ENCODE measurements at places on chromosomes 3 and 15. TPM values are rescaled to one million over a fixed set of nuclear protein-coding genes. Genes with fewer than 3 reads are reported as not detected.

DNA sequence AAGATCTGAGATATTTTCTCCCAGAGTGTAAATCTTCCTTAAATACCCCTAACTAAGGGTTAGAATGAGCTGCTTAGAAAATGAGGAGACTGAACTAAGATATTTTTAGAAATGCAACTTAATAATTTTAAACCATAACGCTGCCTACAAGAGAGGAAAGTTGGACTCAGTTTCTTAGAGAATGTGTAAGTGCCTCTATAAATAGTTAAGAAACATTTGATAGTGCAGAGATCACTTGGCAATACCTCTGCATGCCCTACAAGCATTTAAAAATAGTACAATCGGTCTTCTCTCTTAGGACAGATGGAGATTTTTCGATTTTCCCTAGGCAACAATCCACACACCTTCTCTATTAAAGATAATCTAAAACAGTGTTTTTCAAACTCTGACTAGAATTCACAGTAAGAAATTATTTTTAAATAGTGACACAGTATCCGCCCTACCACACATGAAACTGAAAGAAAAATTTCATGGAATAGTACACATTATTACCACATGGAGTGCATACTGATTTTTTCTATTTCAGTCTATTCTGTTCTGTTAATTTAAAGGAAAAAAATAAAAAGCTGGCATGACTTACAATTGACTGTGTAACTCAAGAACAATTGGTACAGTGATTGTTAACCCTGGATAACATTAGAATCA lies 83.2 kb downstream of the GADL1 start:
- no peak for DNase-seq
- no peak overlapping the region for H3K4me3 ChIP-seq
- peak overlapping the region; percentile 57 for H3K27ac ChIP-seq

DNA sequence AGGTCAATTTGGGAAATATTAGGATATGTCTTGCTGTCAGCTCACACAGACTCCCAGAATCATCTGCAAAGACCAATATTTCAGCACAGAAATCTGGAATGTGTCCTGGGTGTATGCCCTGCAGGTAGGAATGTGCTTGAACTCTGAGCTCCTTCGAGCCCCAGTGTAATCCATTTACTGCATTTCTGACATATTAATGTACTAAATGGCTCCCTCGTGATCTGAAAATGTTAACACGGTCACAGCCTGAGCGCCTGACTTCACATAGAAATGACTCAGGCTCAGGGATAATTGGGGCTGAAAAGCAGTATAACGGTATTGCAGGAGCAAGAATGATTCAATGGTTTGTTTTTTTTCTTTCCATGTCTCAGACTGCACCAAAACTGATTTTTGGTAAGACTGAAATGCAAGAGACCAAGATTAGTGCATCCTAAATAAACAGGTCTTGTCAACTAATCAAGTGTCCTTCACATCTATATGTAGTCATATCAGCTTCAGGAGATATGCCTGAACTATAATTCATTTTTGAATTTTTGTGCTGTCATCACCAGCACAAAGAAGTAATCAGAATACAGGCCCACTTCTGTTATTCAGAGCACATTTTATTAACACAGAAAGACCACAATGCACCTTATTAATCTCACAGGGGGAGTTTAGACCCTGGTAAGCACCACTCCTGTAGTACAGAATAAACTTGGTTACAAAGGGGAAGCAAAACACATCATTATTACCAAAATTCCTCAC lies 49.8 kb downstream of the DCLK3 start:
- no peaks in the 10 kb centered on the region for H3K4me1 ChIP-seq
- no peak overlapping the region for H3K4me3 ChIP-seq
- H3K36me3 ChIP-seq: no peaks in the 10 kb centered on the region
- H3K27ac ChIP-seq: no peak overlapping the region
- DNase-seq: no peak
- H3K27me3 ChIP-seq: no peaks in the 10 kb centered on the region

DNA sequence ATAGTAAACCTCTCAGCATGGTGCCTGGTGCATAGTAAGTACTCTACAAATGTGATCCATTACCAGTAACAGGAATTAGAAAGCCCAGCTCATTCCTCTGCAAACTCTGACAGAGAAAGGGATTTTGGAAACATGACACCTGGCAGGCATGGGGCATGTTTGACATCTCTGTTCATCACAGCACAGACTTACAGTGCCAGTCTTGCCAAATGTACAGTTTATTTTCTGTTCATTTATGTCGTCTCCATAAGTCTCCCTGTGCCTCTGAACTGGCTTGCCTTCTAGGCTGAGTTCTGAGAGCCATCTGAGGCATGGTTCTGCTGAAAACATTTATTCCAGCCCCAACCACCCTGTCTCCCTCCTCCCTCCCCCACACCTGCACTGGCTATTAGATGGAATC lies 67.0 kb upstream of the CTDSPL start:
- H3K27me3 ChIP-seq: no peaks in the 10 kb centered on the region
- no peaks in the 10 kb centered on the region for H3K4me1 ChIP-seq
- no peak overlapping the region for H3K4me3 ChIP-seq
- DNase-seq: no peak
- H3K27ac ChIP-seq: no peak overlapping the region
- peaks cover 78% of the 10 kb centered on the region for H3K36me3 ChIP-seq

DNA sequence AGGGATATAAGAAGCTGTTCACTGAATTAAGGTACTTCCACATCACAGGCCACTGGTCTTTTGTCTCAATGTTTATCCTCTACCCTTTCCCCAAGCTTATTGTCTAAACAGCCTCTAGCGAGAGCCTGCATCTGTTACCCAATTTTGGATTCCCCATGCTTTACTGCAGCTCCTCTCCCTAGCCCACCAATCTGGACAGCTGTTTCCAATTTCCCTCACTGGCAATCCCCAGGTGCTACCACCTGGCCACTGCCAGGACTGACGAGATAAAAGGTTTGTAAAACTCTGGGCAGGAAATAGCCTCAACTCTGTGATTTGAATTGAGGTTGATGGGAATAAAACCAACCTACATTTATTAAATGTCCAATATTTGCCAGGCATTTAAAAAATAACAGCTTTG lies 58.0 kb upstream of the TEX9 start:
- no peak for DNase-seq
- H3K36me3 ChIP-seq: no peaks in the 10 kb centered on the region
- H3K4me1 ChIP-seq: no peaks in the 10 kb centered on the region
- H3K27ac ChIP-seq: no peak overlapping the region

DNA sequence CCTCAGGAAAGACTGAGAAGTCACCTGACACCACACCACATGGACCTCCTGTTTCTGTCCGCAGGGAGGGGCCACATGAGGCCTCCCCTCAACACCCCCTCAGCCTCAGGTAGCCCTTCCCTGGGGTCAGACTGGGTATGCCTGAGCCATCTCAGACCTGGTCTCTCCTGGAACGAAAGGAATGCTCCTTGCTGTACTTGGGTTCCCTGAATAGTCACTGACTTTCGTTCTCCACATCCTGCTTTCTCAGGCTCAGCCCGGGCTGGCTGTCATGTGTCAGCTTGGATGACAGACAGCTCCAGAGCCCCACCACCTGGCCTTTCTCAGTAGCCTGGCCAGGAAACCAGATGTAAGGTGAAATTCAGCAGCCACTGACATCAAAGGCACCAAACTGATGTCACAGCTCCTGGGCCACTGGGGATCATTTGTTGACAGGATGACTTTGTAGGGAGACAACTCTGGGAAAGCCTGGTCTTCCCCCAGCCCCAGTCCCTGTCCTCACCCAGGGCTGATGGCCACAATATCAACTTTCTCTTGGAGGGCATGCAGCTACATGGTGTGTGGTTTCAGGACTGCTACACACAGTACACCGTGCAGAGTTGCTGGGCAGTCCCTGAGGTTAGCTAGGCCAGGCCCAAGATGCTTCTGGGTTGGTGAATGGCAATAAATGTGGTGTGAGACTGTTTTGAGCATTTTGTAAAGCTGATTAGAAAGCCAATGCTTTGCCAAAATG lies 141.4 kb upstream of the MRPS22 start:
- DNase-seq: no peak
- no peaks in the 10 kb centered on the region for H3K36me3 ChIP-seq
- H3K27ac ChIP-seq: no peak overlapping the region
- no peaks in the 10 kb centered on the region for H3K4me1 ChIP-seq
- no peaks in the 10 kb centered on the region for H3K27me3 ChIP-seq
- no peak overlapping the region for H3K4me3 ChIP-seq

DNA sequence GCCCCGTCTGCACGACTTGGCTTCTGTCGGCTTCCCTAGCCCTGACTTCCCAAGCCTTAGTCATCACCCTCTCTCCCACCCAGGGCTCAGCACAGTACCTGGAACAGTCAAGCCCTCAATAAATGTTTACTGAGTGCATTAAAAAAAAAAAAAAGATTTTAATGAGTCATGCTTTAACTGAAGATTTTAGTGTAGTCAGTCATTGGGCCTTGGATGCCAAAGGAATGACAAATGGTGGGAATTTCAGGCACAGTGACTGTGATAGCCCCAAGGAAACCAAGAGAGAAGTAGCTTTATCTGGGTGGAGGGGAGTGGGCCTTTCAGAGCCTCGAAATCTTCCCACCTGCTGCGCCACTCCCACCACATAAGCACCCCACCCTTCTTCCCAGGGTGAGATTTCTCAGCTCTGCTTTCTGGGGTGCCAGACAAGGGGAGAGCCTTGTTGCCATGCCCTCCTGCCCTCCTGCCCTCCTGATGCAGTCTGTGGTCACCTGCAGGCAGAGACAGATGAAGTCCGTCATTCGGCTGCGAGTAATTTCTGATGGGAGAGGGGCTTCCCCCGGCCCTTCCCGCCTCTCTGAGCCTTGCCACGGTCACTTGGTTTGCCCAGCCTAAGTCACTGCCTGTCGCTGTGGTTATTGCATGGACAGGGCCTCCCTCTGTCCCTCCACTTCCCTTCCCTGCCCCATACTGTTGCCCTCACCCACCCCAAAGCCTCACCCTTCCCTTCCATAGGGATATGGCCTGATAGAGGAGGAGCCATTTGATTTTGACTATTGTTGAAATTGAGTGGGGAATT lies 41.8 kb downstream of the SMAD3 start:
- H3K4me1 ChIP-seq: peaks cover 90% of the 10 kb centered on the region
- H3K27ac ChIP-seq: peak overlapping the region; percentile 87
- no peaks in the 10 kb centered on the region for H3K36me3 ChIP-seq
- H3K27me3 ChIP-seq: no peaks in the 10 kb centered on the region
- peak; percentile 70 for DNase-seq

Gene DGKG
- 7.6 TPM for total RNA-seq

Gene LRRN1
- total RNA-seq: 6.6 TPM

Gene GPR62
- not detected for total RNA-seq

Gene FANCD2OS
- total RNA-seq: not detected

Gene KCNAB1
- total RNA-seq: 7.8 TPM

Gene RARB
- 8.5 TPM for total RNA-seq

Measured in spleen (tissue), 13 donors.